ENCODE measurements at places on chromosomes 5 and 9.

- no peak for DNase-seq
Measured at GRCh38 chr5:16877267-16877935, 58.7 kb downstream of the MYO10 start.

- DNase-seq: peak; percentile 91
Measured at GRCh38 chr5:73654171-73654811, 28.3 kb downstream of the ARHGEF28 start.

- no peak for DNase-seq
Measured at GRCh38 chr5:54341971-54342370, 31.6 kb upstream of the ARL15 start.

- DNase-seq: no peak
Measured at GRCh38 chr9:114302727-114303126, 20.2 kb upstream of the ORM1 start.

DNA sequence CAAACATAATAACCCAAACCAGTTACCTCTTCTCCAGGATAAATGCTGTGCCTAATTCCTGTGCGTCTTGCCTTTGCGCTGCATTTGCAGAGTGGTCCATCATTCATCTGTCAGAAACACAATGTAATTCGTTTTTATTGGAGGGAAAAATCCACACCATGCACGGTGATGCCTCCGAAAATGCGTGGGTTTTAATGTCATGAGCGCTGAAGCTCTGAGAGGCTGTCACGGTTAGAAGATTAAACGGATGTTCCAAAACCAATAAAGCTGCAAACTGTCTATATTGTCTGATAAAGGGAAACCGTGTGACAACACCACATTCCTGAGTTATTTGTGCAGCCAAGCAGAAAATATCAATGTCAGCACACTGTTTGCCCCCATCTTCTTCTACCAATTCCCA, 27.4 kb downstream of the DROSHA start:
- DNase-seq: no peak
